ENCODE measurements at places on chromosomes 4 and X. TPM values are rescaled to one million over a fixed set of nuclear protein-coding genes. Genes with fewer than 3 reads are reported as not detected.

The MTM1 gene
- 7.5 TPM for total RNA-seq

The RPL36A gene
- 859 TPM for total RNA-seq

The SYTL5 gene
- total RNA-seq, result 0.57 TPM

The RBMXL3 gene
- total RNA-seq, result not detected

The F8A3 gene
- 0.55 TPM for total RNA-seq

The HSFX3 gene
- not detected for total RNA-seq

The GABRG1 gene
- not detected for total RNA-seq

The GNRHR gene
- total RNA-seq, result not detected

The UGT2B15 gene
- total RNA-seq, result not detected

The CTAG2 gene
- not detected for total RNA-seq

The THAP9 gene
- 4.7 TPM for total RNA-seq

The XAGE2 gene
- not detected for total RNA-seq
